ENCODE measurements at places on chromosomes 5 and 9.

- DNase-seq, result no peak
These were observed 546.1 kb downstream of the ZNF608 start for GRCh38 chr5:124200381-124200780.

- no peak for DNase-seq
These were observed 390.4 kb downstream of the ARHGEF28 start for GRCh38 chr5:74016373-74016772.

- no peak for DNase-seq
These were observed 46.0 kb downstream of the SLC44A1 start for GRCh38 chr9:105290418-105290817.

- DNase-seq, result no peak
These were observed 19.8 kb downstream of the GABBR2 start for GRCh38 chr9:98688710-98689495.

DNA sequence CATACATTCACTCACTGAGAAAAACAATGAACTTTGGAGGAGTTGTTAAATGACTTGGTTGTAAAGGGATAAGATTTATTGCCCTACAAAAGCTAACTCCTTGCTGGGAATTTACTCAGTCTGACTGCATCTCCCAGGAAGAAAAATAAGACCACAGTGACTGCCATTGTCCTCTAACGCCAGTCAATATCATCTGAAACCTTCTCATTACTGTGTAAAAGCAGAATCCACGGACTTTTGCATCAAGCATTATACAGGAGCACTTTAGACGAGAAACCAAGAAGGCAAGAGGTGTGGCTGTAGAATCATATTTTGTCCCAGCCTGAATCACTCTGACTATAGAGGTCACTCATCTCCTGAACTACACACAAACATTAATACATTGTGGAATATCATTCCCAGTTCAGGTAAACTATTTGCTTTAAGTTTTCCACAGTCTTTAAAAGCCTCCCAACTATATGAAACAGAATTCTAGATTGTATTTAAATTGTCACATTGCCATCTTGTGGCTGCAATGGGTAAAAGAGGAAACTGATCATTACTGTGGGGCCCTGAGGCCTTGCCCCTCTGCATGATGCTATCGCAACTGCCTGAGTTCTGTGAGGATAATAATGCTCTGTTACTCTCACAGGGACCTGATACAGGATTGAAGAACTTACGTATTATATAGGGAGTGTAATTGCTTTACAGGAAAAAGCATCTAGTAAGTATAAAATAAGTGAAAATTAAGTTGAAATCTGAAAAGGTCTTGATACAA, 142.9 kb downstream of the SLCO4C1 start:
- no peak for DNase-seq
